ENCODE measurements at places on chromosomes 5 and 9. TPM values are rescaled to one million over a fixed set of nuclear protein-coding genes. Genes with fewer than 3 reads are reported as not detected.

Gene IL9
- not detected for total RNA-seq

Gene AGXT2
- not detected for total RNA-seq

Gene ZFP2
- 2.0 TPM for total RNA-seq

Gene GABRA1
- total RNA-seq: not detected

Gene C9
- 0.55 TPM for total RNA-seq

Gene PCDHB7
- total RNA-seq: 0.89 TPM

Gene OGN
- total RNA-seq: 0.14 TPM

Gene NME5
- total RNA-seq: not detected

Gene GABRB2
- total RNA-seq: 10.8 TPM

Gene CXCL14
- total RNA-seq: 50.3 TPM

Gene DIPK1B
- total RNA-seq: 5.2 TPM

DNA sequence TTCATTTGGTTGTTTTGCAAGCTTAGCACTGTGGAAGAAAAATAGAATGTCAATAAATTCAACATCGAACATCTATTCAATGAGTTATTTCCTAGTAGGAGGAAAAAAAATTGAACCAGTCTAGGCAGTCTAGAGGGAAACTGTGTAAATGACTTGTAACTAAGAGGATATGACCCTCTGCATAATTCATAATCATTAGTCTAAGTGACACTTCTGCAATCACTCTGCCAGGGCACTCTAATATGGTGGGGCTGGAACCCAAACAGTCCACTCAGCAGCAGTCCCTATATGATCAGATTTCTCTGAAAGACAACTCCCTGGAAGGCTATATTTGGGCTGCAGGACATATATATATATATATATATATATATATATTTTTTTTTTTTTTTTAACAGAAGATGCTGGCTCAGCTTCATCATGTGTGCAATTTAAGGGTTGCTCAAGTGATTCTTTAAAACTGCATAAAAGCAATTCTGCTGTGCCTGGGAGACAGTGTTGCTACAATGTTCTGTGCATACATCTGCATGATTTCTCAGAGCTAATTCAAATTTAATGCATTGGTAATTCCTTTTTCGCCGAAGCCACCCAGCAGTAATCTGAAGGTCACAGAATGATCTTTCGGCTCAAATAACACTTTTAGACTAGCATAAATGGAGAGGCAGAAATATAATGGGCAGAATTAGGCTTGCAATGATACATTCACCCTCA is 482.1 kb upstream of the ZNF608 start:
- no peak overlapping the region for H3K4me3 ChIP-seq
- no peak overlapping the region for H3K27ac ChIP-seq
- no peaks in the 10 kb centered on the region for H3K36me3 ChIP-seq
- no peak for DNase-seq
- no peaks in the 10 kb centered on the region for H3K4me1 ChIP-seq
- no peaks in the 10 kb centered on the region for H3K27me3 ChIP-seq

DNA sequence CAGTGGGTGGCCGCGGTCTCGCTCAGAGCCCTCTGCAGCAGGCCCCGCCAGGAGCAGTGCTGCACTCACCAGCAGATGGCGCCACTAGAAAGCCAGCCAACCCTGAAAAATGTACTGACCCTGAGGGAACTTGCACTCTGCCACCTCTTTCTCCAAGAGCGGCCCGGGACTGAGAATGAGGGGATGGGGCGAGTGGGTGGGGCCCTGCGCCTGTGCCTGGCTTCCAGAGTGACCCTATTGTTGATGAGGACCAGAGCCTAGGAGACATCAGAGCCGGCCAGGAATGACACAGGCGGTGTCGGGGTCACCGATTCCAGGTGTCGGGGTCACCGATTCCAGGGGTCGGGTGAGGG is 2.9 kb upstream of the IL17B start:
- H3K4me1 ChIP-seq: peaks cover 6% of the 10 kb centered on the region
- no peaks in the 10 kb centered on the region for H3K27me3 ChIP-seq
- H3K36me3 ChIP-seq: no peaks in the 10 kb centered on the region

- no peak for DNase-seq
- H3K27me3 ChIP-seq: peaks cover 12% of the 10 kb centered on the region
- H3K36me3 ChIP-seq: no peaks in the 10 kb centered on the region
- H3K4me1 ChIP-seq: peaks cover 13% of the 10 kb centered on the region
- peak overlapping the region; percentile 93 for H3K27ac ChIP-seq
Measured at GRCh38 chr9:107638521-107639310, 149.1 kb upstream of the KLF4 start.

DNA sequence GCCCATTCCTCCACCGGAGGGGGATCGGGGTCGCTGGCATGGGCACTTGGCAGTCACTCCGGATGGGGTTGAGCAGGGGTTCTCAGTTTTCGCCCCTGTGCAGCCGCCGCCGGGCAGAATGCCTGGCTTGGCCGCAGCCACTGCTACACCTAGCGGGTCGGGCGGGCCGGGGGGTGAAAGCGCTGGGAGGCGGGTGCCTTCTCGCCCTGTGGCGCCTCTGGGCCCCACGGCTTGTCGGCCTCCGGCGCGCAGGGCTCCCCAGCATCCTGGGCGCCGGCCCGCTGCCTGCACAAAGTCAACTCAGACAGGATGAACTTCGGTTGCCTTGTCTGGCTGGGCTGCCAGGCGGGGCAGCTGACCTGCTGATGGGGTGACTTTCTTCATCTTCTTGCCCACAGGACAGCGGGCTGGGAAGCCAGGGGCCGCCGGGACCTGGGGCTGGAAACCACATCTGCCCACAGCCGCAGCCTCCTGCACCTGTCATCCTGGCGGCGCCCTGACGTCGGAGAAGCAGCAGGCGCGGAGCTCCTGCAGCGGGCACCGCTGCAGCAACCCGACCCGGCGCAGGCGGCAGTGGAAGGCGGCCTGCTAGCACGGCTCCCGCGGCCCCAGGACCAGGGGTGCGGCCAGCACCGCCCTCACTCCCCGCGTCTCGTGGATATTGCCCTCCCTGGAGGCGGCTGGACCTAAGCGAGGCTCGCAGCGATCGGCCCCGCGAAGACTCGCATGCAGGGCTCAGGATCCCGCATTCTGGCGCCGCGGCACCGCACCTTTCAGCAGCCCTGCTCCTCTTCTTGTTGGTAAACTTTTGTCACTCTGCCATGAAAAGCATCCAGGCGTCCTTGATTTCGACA is 1.3 kb upstream of the ANKRD18A start:
- peak overlapping the region; percentile 56 for H3K4me3 ChIP-seq
- DNase-seq: peak; percentile 86
- H3K36me3 ChIP-seq: no peaks in the 10 kb centered on the region
- H3K4me1 ChIP-seq: peaks cover 31% of the 10 kb centered on the region
- H3K27me3 ChIP-seq: peaks cover 31% of the 10 kb centered on the region
- no peak overlapping the region for H3K27ac ChIP-seq

GRCh38 chr5:13745508-13745907 is 199.0 kb downstream of the DNAH5 start:
- no peaks in the 10 kb centered on the region for H3K4me1 ChIP-seq
- no peaks in the 10 kb centered on the region for H3K36me3 ChIP-seq
- H3K27me3 ChIP-seq: no peaks in the 10 kb centered on the region

- H3K4me1 ChIP-seq: no peaks in the 10 kb centered on the region
- H3K27ac ChIP-seq: no peak overlapping the region
- no peaks in the 10 kb centered on the region for H3K27me3 ChIP-seq
- DNase-seq: no peak
Measured at GRCh38 chr5:131966551-131966950, 21.1 kb upstream of the MEIKIN start.

- no peak overlapping the region for H3K27ac ChIP-seq
- no peaks in the 10 kb centered on the region for H3K4me1 ChIP-seq
- H3K27me3 ChIP-seq: no peaks in the 10 kb centered on the region
- no peak overlapping the region for H3K4me3 ChIP-seq
- no peaks in the 10 kb centered on the region for H3K36me3 ChIP-seq
Measured at GRCh38 chr5:103066326-103066725, 53.6 kb downstream of the GIN1 start.

DNA sequence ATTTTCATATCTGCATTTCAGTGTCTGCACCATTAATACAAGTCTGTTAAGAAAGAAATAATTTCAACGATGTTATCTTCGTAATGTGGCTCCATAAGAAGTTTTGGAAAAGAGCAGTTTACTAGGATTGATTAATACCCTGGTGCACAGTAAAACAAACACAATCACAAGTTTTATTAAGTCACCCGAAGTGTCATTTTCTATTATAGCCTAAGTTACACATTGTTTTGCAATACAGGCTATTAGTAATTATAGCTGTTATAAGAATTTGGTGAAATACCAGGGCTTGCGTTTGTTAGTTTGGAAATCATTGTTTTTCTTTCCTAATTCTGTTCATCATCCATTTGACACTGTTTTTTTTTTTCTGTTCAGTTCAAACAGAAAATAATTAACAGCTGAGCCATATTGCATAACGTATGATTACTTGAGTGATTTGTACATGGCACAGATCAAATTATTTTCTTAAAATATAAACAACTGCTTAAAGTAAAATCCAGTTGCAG is 30.6 kb downstream of the LVRN start:
- DNase-seq: no peak
- no peaks in the 10 kb centered on the region for H3K36me3 ChIP-seq

- no peaks in the 10 kb centered on the region for H3K36me3 ChIP-seq
- no peak overlapping the region for H3K27ac ChIP-seq
- no peaks in the 10 kb centered on the region for H3K4me1 ChIP-seq
- H3K27me3 ChIP-seq: no peaks in the 10 kb centered on the region
- no peak overlapping the region for H3K4me3 ChIP-seq
- no peak for DNase-seq
Measured at GRCh38 chr9:89278551-89278950, 32.4 kb upstream of the CKS2 start.

DNA sequence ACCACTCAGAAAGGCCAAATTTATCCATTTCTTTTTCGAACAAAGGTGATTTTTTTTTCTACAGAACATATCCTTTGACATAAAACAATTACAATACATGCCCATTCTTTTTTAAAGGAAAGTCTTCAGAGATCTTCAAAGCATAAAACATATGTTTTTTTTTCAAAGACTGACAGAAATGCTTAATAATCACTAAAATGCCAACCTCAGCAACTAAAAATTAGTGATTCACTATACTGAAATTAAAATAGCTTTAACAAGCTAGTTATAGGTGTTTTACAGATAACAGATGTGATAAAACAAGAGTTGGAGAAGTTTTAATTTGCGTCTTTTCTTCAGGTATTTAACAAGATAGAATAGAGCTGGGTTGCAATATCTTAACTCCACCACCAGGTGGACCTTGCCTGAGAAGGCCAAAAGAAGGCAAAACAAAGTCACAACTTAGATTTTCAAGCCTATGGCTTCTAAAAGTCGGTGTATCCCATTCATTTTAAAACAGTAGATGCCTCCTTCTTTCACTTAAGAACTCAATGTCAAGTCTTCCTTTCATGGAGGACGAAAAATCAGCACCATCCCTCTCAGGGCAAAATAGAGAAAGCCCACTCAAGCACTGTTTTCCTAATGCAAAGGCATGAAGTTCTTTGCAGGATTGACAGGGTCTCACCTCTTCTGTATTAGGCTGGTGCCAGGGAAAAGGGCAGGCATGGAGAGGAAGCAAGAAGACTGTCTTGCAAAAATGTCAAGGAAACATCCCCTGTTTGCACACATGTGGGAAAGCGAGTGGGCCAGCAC is 31.1 kb upstream of the CPLX2 start:
- no peaks in the 10 kb centered on the region for H3K36me3 ChIP-seq
- H3K27ac ChIP-seq: no peak overlapping the region
- no peak for DNase-seq
- no peaks in the 10 kb centered on the region for H3K4me1 ChIP-seq

- H3K36me3 ChIP-seq: no peaks in the 10 kb centered on the region
- no peaks in the 10 kb centered on the region for H3K27me3 ChIP-seq
- no peak for DNase-seq
- H3K4me1 ChIP-seq: no peaks in the 10 kb centered on the region
Measured at GRCh38 chr5:133831491-133832224, 136.8 kb downstream of the C5orf15 start.

DNA sequence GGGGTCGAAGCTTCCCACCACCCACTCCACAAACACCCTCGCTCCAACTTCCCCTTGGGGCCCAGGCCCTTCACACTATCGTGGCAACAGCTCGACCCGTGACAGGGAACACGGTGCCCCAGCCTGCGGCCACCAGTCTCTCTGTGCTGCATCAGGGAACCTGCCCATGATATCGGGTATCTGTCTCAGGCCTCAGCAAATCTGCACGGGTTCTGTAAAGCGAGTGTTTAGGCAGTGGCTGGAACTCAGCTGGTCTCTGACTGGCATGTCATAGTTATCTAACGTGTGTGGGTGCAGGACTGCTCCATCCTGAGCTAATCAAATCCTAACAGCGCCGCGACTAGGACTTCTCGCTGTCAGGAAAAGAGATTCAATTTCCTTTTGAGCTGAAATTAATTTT is 42.9 kb downstream of the DBH start:
- H3K36me3 ChIP-seq: no peaks in the 10 kb centered on the region
- H3K27ac ChIP-seq: no peak overlapping the region
- H3K4me1 ChIP-seq: peaks cover 22% of the 10 kb centered on the region

GRCh38 chr5:97550164-97550563 is 367.1 kb upstream of the RIOK2 start:
- no peak overlapping the region for H3K4me3 ChIP-seq
- peaks cover 38% of the 10 kb centered on the region for H3K4me1 ChIP-seq
- H3K27me3 ChIP-seq: no peaks in the 10 kb centered on the region
- H3K27ac ChIP-seq: no peak overlapping the region
- no peak for DNase-seq

GRCh38 chr5:62326702-62327101 is 20.7 kb downstream of the KIF2A start:
- no peak for DNase-seq
- no peak overlapping the region for H3K4me3 ChIP-seq
- no peak overlapping the region for H3K27ac ChIP-seq
- H3K4me1 ChIP-seq: peaks cover 39% of the 10 kb centered on the region
- H3K27me3 ChIP-seq: no peaks in the 10 kb centered on the region

DNA sequence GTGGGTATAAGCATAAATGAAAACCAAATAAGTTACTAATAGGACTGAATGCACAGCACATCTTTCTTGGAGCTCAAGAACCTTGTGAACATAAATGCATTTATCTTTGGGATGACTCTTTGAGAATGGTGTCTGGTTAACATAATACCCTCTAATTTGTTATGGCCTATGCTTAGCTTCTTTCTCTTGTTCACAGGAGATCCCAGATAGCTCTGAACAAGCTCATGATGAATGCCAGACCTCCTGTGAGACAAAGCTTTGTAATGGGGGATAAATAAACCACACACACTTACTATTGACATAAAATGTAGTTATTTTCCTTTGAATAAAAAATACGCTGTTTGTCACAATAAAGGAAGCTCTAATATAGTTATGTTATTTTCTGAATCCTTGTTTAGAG is 111.5 kb downstream of the PSAT1 start:
- H3K4me1 ChIP-seq: no peaks in the 10 kb centered on the region
- peaks cover 20% of the 10 kb centered on the region for H3K27me3 ChIP-seq
- no peak overlapping the region for H3K27ac ChIP-seq
- no peak overlapping the region for H3K4me3 ChIP-seq
- DNase-seq: no peak
- H3K36me3 ChIP-seq: no peaks in the 10 kb centered on the region

DNA sequence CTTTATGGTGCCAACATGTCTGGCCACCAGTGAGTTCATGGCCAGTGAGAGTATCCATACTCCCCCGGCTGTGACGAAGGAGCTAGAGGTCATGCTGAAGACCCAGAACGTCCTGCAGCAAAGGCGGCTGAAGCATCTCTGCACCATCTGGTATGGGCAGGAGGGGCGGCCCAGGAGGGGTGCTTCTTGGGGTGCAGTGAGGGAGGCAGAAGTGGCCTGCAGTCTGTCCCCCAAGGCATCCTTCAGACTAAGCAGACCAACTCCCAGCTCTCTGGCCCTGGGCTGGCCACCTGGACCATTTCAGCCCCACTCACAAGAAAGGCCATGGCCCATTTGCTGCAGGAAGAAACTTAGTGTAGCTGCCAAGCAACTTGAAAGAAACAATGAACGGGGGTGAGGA is 11.0 kb downstream of the CCDC180 start:
- no peak overlapping the region for H3K27ac ChIP-seq
- peak; percentile 54 for DNase-seq
- no peaks in the 10 kb centered on the region for H3K4me1 ChIP-seq
- no peak overlapping the region for H3K4me3 ChIP-seq
- no peaks in the 10 kb centered on the region for H3K36me3 ChIP-seq
- no peaks in the 10 kb centered on the region for H3K27me3 ChIP-seq
